ENCODE measurements at places on chromosomes 16 and 17.

GRCh38 chr17:40350689-40351358 is 13.7 kb downstream of the GJD3 start:
- DNase-seq: no peak

DNA sequence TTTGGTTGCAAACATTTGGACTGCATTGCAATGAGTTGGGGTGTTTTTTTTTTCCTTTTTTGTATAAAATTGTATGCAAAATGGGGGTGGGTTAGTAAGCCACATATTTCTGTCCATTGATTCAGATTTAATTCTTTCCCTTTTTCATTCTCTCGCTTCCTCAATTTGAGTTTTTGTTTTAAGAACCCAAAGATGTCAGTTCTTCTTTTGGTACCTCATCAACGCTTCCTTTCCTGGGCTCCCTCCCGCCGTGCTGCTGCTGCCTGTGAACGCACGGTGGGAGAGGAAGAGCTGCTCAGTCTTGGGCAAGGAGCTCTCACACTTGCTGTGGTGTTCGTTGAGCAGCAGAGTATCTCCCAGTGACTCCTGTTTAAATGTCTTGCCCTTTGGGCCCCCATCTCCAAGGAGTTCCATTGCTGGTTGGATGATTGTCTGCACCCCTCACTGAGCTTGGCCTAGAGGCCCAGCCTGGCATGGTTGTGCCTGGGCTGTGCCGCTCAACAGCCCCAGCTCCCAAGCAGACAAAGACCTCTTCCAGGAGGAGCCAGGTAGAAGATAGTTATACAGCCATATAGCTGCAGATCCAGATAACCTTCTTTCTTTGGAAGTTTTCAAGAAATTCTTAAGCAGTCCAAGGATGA is 13.6 kb downstream of the UBFD1 start:
- DNase-seq: no peak

GRCh38 chr17:59365383-59365981 is 34.0 kb downstream of the YPEL2 start:
- no peak for DNase-seq

GRCh38 chr17:63458478-63458877 is 12.4 kb upstream of the CYB561 start:
- DNase-seq: no peak

- no peak for DNase-seq
Measured at GRCh38 chr16:89907055-89907814, 11.4 kb upstream of the MC1R start.

DNA sequence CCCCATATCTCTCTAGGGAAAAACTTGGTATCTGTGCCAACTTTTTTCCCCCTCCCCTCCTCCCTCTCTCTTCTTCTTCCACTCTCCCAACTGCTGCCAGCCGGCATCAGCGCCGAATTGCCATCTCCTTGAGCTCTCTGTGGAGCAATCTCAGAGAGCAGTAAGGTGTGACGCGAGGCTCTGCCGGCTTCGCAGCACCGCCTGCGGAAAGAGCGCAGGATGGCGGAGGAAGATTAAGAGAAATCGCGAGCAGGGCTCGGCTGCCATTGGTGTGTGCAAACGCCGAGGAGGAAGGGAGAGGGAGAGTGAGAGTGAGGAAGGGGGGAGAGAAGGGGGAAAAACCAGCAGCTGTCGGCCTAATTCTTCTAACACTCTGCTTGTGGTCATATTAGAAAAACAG is 44.2 kb downstream of the NEUROD2 start:
- DNase-seq: no peak

DNA sequence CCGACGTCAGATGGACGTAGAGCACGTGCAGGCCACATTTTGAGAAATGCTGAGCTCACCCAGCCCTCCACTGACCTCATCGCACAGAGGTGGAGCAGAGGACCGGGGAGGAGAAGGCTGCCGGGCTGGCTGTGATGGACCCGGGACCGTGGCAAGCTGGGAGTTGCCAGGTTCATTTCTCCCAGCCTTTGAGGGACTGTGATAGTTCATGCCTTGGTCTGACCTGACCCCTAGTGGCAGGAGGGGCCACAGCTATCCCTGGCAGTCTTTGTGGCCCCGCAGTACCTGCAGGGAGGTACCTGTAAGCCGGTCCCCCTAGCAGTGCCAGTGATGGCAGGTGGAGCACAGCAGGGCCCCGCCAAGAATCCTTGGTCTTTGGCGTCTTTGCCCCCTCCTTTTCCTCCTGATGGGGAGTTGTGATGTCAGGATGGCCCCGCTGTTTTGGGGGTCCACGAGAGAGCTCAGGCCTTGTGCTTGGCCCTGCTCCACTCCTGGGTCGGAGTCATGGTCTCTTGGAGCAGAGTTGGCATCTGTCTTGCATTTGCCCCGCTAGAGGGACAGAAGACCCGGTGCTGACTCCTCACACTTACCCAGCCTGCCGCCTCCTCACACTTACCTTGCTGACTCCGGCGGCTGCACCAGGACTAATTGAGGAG is 50.4 kb downstream of the OR1D5 start:
- no peak for DNase-seq

GRCh38 chr16:26733710-26734109 is 333.0 kb upstream of the C16orf82 start:
- no peak for DNase-seq

DNA sequence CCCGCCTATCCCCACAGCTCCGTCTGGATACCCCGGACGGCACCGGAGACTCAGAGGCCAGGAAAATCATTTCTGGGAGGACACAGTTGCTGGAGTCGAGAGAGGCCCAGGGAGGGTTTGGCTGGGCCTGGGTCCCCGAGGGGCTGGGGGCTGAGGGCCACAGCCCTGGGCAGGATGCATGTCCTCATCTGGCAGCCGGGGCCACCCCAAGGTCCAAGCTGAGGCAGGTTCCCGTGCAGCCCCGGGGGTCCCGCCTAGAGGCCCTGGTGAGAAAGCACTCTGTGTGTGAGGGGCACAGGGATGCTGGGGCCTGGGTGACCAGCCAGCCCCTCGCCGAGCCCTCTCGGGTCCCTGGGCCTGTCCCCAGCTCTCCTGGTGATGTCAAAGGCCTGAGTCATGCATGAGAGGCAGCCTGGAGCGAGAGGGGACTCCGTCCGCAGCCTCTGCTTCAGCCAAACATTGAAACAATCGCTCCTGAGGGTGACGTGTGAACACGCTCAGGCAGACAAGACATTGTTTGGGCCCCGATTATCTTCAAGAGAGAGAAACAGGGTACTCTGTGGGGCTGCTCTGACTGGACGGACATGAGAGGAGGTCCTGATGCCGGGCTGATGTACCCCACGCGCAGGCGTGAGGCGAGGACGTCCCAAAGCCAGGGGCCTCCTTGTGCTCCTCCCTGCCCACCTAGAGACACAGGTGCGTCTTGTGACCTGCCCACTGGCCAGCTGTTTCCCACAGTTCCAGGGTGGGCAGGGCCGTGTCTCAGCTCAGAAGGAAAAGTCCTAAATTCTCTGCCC is 25.8 kb upstream of the C1QTNF8 start:
- no peak for DNase-seq

- DNase-seq: no peak
Measured at GRCh38 chr17:68794636-68795434, 160.4 kb downstream of the ABCA8 start.

DNA sequence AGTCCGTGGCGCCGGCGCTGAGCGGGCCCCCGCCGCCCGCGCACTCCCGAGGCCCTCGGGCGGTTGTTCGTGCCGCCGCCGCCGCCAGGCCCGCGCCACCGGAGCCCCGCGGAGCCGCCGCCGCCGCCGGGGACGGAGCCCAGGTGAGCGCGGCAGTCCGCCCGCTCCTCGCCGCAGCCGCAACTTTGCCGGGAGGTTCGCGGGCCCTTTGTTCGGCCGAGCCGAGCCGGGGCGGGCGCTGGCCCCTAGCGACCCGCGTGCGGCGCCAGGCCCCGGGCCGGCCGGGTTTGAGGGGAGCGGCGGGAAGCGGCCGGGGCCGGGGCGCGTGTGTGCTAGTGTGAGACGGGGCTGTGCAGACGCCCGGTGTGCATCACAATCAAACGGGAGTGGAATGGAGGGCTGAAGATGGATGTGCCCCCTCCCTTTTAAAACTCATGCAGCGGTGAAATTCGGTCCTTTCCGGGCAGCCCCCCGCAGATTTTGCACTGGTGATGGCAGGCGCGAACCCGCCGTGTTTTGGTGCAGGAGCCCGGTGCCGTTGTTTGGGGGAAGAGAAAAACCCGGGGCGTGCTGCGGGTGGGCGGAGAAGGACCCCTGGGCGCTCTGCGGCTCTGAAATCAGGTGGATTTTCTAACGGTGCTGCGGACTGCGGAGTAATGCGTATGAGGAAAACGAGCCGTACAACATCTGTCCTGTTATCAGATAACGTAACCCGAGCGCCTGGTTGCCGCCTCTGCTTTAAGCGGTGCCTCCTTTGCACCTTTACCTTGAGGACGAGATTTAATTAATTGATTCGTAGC is 823 bp downstream of the TNRC6C start:
- no peak for DNase-seq

GRCh38 chr17:20242271-20242670 is 225.1 kb downstream of the LGALS9B start:
- no peak for DNase-seq

- DNase-seq: no peak
Measured at GRCh38 chr16:29789775-29790182, 772 bp upstream of the KIF22 start.

- DNase-seq: no peak
Measured at GRCh38 chr16:56647641-56648431, 3.9 kb upstream of the MT1B start.

DNA sequence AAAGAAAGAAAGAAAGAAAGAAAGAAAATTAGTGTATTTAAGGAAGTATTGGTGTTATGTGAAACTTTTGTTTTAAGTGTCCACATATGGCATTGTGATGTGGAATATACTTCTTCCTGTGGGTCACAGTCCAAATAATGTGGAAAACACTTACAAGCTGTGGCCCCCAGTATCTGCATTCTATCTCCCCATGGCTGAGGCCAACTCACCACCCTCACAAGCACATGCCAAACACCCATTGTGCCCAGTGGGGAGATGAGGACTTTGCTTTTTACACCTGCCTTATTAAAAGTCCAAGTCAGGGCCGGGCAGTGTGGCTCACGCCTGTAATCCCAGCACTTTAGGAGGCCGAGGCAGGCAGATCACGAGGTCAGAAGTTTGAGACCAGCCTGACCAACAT is 4.0 kb upstream of the P2RX5 start:
- DNase-seq: no peak

GRCh38 chr17:2232244-2232638 is 71.3 kb downstream of the SMG6 start:
- DNase-seq: no peak

DNA sequence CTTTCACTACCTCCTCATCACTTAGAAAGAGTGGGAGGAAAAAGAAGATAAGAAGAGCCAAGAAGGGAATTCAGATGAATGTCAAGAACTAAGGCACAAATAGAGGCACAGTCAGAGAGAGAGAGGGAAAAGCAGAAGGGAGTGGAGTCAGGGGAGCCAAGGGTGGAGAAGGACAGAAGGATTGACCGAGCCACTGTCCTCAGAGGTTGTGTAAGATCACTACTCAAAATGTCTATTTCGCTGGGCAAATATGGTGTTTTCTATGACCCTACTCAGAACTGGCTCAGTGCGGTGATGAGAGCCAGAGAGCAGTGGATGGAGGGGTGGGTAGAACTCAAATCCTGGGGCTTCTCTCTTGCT is 139.2 kb upstream of the HS3ST2 start:
- no peak for DNase-seq

- DNase-seq: no peak
Measured at GRCh38 chr16:29986931-29987330, 8.5 kb downstream of the HIRIP3 start.

DNA sequence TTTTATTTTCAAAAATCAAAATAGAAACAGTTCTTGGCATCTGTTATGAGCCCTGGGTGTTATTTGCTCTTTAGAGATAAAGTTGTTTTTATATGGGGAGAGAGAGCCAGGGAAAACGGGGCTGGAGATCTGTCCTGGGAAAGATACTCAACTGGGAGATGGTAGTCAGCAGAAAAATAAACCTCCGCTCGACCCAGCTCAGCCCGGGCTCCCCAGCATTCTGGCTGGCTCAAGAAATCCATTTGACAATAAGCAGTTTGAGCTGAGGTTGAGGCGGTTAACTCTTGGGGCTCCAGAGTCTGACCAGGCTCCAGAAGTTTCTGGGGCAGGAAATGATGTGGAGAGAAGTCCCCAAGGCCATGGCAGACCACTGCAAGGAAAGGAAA is 151.9 kb downstream of the IRX5 start:
- no peak for DNase-seq

DNA sequence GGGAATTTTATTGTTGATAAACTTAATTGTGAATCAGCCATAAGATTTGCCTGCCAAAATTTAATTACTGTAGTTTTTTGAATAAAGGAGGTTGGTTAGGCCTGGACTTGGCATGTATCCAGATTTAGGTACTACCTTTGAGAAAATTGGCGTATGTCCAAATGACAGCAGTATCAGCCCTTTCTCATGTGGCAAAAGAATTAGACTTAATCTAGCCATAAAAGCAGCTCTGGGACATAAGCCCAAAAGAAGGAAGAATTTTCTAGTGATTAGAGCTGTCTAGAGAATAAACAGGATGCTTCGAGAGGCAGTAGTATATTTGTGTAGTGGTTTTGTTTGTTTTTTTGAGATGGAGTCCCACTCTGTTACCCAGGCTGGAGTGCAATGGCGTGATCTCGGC is 27.7 kb downstream of the PPM1E start:
- DNase-seq: no peak

DNA sequence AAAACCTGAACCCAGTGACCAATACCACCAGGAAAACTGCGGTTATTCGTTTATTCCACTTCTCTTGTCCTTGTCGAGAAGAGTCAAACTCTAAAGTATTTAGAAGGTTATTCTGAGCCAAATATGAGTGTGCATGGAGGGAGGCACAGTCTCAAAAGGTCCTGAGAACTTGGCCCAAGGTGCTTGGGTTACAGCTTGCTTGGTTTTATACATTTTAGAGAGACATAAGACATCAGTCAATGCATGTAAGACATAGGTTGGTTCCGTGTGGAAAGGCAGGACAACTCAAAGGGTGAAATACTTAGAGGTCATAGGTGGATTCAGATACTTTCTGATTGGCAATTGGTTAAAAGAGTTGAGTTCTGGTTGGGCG is 681 bp upstream of the TRAP1 start:
- no peak for DNase-seq

DNA sequence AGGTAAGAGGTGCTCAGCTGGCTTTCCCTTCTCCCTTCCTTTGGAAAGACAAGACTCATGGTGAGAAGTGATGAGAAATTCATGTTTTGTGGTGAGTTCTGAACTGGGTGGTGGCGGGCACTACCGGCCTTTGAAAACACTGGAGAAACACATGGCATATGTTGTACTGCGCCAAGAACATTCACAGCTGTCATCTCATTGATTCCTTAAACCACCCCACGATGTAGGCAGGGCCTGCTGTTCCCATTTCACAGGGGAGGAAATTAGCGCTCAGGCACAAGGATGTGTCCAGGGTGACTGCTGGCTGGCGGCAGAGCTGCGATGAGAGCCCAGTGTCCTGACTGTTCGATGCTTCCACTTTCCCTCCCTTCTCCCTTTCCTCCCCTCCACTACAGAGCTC is 1.6 kb upstream of the DOC2B start:
- DNase-seq: no peak

DNA sequence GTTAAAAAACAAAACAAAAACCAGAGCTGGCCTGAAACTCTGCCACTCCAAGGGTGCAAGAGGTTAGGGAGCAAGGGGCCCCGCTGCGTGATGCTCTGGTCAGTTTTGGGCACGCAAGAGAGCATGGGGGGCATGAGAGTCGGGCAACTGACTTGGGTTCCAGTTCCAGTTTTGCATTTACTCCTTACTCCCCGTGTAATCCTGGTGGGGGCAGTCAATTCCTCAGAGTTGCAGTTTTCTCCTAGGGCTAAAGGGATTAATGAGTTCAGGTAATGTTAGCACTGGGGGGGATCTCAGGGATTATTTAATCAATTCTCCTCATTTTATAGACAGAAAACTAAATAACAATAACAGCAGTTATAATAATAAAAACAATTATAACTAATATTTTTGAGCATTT is 72.9 kb upstream of the PMFBP1 start:
- DNase-seq: no peak
